ENCODE measurements at places on chromosomes 4 and X.

- no peak for DNase-seq
Observed at GRCh38 chr4:81405900-81406401, 65.8 kb downstream of the RASGEF1B start.

DNA sequence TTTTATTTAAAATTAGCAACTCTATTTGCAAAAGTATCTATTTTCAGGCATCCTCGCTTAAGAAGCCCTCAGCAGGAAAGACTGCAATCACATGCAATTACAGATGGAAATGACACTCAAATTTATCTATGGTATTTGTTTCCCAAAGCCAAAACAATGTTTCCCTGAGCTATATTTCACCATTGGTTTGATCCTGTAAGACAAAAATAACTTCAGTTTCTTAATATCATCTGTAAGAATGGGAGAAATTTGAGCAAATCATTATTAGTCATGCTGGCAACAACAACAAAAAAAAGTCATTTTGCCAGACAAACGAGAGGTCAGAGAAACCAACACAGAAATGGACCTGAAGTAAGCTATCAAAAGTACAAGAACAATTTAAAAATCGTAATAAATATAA is 204.1 kb downstream of the NR3C2 start:
- no peak for DNase-seq

- no peak for DNase-seq
Observed at GRCh38 chr4:119310826-119311225, 11.1 kb downstream of the FABP2 start.

- no peak for DNase-seq
Observed at GRCh38 chrX:122739770-122740169, 444.3 kb upstream of the GRIA3 start.

DNA sequence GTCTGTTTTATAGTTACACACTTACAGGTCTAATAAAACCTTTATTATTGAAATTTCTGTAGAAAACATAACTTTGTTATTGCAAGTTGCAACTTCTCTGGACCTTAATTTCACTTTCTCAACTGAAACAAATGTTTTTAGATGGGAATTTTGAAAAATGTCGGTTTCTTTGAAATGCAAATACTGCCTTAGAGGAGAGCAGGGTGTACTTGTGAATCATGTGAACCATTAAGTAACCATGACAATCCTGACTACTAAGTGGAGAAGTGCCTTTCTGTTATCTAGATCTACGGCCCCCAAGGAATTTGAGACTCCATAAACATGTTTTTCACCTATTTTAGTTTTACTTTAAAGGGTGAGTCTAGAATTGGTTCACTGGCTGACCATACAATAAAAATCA is 8.5 kb upstream of the ARMCX2 start:
- DNase-seq, result no peak

- no peak for DNase-seq
Observed at GRCh38 chr4:85024671-85025070, 58.2 kb upstream of the WDFY3 start.

- no peak for DNase-seq
Observed at GRCh38 chr4:182126603-182127002, 116.6 kb upstream of the TENM3 start.

- DNase-seq, result no peak
Observed at GRCh38 chrX:101203761-101204351, 15.7 kb upstream of the DRP2 start.

DNA sequence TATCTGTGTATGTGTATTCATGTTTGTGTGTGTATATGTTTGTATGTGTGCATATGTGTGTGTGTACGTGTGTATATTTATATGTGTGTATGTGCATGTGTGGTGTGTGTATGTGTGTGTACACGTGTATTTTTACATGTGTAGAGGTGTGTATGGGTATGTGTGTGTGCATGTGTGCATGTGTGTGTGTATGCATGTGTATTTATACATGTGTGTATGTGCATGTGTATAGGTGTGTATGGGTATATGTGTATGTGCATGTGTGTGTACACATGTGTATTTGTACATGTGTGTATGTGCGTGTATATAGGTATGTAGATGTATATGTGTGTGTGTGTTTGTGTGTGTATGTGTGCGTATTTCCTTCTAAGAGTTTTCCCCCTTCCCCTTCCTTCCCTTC is 207.7 kb upstream of the ATP6AP2 start:
- DNase-seq, result no peak

DNA sequence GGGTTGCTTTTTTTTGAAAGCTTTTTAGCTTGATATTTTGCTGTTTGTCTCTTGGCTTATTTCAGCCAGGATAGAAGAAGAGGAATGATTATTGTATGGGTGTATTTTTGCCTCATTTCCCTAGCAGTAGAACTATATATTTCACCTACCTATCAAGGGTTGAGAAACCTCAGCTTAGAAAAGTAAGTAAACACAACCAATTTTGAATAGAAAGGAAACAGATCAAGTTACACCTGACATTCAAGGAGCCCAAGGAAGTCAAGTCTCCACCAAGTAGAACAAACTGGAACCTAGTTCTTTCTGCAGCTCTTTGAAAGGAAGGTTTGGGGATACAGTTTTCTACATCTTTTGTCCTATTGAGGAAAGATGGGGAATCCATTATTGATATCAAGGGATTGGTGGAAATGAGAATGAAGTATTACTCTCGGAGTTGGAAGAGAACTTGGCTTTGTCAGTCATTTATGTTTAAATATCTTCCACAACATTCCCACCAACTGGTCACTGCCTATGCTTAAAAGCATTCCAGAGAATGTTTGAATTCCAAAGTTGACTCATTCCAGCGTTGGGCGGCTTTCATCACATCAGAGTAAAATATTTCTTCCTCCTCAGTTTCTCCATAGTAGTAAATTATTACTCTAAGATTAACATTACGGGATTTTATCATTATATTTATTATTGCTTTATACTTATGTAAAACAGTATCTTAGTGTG is 207.8 kb upstream of the CNKSR2 start:
- no peak for DNase-seq

DNA sequence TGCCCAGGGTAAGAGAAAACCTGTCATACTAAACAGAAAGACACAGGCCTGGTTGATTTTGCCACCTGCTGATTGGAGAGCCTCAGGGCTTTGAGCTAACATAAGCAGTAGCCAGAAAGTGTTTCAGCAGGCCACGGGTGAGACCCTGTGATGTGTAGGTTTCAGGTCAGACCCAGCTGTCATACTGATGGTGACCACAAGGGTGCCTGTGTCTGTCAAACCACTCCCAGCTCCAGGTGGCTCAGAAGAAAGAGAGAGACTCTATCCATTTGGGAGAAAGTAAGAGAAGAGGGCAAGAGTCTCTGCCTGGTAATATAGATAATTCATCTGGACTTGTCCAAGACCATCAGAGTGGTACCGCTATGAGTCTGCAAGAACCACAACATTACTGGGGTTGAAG is 72.8 kb upstream of the NLRP2B start:
- DNase-seq, result no peak

DNA sequence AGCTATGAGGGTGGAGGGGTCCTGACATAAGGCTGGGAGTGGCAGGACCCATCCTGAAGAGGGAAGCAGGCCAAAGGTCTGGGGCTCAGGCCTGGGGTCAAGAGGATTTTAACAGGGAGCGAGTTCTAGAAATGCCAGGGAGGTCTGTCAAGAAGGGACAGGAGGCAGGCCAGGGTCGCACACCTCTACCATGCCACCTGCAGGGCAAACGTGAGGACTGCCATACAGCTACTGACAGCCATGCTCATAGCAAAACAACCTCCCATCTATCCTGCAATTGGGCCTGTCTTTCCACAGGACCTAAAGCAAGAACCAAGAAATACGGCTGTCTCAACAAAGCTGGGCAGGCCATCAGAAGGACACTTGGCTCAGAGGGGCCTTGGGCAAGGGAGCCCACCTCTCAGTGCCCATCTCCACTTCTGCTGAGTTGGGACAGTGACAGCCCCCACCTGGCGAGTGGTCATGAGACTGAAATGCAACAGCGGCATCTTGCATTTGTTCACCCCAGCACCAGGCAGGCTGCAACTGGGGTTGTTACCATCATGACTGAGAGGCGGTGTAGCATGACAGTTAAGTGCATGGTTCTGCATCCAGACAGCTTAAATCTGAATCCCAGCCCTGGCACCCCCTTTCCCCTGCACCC is 92.7 kb downstream of the WFS1 start:
- no peak for DNase-seq

DNA sequence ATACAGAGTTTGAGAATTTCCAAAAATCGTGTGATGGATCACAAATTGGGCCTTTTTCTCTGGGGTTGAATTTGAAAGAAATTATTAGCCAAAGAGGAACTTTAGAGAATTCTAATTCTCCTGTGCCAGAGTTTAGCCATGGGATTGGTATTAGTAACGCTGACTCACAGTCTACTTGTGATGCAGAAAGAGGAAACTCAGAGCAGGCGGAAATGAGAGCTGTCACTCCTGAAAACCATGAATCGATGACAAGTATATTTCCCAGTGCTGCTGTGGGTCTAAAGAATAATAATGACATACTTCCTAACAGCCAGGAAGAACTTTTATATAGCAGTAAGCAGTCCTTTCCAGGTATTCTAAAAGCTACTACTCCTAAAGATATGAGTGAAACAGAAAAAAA is 64.9 kb downstream of the N4BP2 start:
- DNase-seq, result no peak

DNA sequence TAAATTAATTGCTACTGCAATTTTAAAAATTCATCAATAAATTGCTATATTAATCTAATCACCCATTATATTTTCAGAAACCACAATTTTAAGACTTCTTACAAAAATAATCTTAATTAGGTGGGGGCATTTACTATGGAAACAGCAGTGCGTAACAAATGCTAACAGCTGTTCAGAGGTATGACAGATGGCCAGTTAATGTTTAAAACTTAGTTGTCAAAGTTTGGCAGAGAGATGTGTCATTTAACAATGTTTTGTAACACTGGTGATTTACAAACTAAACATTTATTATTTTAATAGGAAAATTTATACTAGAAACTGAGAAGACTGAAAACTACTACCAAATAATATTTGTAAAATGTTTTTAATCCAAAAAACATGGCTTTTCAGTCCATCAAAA is 85.2 kb upstream of the GPR34 start:
- no peak for DNase-seq

- no peak for DNase-seq
Observed at GRCh38 chr4:159071178-159071968, 31.5 kb upstream of the RAPGEF2 start.

DNA sequence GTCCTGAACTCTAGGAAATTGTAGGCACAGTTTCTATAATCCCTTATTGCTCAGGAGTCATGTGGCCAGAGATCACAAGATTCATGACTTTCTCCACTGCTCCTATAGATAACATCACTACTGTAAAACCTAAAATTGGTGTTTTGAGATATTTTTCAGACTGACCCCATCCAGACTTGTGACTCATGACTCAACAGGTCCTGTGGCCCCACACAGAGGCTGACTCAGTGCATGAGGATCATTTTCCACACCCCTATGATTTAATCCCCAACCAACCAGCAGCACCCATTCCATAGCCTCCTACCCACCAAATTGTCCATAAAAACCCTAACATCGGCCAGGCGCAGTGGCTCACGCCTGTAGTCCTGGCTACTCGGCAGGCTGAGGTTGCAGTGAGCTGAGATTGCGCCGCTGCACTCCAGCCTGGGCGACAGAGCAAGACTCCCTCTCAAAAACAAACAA is 13.2 kb upstream of the XIAP start:
- DNase-seq, result no peak

DNA sequence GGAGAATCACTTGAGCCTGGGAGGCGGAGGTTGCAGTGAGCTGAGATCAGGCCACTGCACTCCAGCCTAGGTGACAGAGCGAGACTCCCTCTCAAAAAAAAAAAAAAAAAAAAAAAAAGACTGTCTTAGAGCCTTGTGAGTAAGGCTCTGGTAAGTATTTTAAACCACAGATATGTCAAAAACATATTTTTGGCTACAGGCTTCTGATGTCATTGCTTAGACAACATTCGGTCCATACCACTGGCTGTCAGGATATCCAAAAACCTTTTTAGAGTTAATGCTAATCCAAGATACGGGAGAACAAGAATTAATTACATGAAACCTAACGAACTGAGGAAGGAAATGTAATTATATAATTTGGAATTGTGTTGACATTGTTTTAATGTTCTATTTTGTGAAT is 999.5 kb upstream of the PABPC4L start:
- no peak for DNase-seq

- no peak for DNase-seq
Observed at GRCh38 chrX:141183000-141183399, 6.1 kb upstream of the LDOC1 start.

- no peak for DNase-seq
Observed at GRCh38 chrX:119695535-119696050, 2.6 kb upstream of the SEPTIN6 start.

- DNase-seq, result no peak
Observed at GRCh38 chrX:43313035-43313434, 343.1 kb upstream of the MAOA start.

- peak; percentile 77 for DNase-seq
Observed at GRCh38 chr4:77819404-77819842, 255 bp upstream of the CNOT6L start.

DNA sequence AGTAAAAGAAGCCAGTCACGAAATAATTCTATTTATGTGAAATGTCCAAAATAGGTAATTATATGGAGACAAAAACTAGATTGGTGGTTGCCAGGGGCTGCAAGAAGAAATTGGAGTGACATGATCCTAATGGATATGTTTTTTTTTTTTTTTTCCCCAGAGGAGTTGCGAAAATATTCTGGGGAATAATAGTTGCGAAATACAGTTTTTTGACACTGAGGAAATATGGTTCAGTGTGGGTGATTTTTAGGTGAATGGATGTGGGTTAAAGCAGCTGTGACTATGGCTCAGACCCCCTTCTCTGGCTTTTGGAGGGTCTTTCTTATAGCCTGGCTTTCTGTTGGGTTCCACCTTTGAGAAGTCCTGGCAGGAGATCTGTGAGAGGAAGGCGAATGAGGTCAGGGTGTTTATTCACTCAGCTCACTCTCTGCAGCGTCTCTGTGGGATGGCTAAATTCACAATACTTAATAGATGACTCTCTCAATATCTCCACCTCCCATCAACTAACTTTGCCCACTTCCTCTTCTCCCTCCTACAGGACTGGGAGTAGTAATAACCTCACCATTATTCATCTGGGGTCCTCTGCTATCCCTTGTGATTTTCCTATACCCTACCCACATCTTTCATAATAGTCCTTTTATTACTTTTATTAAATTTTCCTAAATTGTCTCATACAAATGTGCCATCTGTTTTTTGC is 15.3 kb upstream of the RAB9B start:
- no peak for DNase-seq

GRCh38 chr4:85556283-85556682 is 81.3 kb downstream of the ARHGAP24 start:
- DNase-seq, result no peak

GRCh38 chr4:101968364-101968763 is 177.8 kb downstream of the BANK1 start:
- no peak for DNase-seq
